Endodermal cell (in vitro differentiated cells): ENCODE measurements at places on chromosomes 1 and 21. TPM values are rescaled to one million over a fixed set of nuclear protein-coding genes. Genes with fewer than 3 reads are reported as not detected.

The HPDL gene
- total RNA-seq, result 3.6 to 8.7 TPM (median 7.8 TPM) in 3 replicates

DNA sequence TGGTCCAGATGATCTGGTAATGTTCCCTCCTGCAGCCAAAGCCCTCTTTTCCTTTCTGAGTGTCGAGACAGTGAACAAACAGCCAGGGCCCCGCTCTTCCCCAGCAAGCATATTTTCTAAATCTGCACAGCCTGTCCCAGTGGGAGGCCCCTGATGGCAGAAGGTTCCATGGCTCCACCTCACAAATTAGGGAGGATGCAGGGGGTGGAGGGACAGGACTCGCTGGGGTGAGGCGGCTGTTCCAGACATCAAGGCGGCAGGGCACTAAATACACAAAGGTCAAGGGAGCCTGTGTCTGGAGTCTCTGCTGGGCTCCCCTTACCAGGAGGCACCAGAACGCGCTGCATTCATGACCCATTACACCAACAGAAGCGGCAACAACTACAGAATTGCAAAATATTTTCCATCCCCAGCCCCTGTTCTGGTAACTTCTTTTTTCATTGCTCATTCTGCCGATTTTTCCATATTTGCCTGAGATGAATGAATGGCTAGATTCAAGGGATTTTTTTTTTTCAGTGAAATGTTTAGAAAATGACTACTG is 27.0 kb upstream of the PRELP start:
- no peaks in the 10 kb centered on the region for H3K36me3 ChIP-seq
- no peaks in the 10 kb centered on the region for H3K4me1 ChIP-seq
- H3K27ac ChIP-seq, result no peak overlapping the region
- H3K27me3 ChIP-seq, result peaks cover 5% of the 10 kb centered on the region
- no peak overlapping the region for H3K4me3 ChIP-seq

The TMPRSS3 gene
- not detected in 3 replicates for total RNA-seq

GRCh38 chr1:242506724-242507123 is 17.8 kb downstream of the PLD5 start:
- H3K27ac ChIP-seq, result no peak overlapping the region
- H3K4me3 ChIP-seq, result no peak overlapping the region
- no peaks in the 10 kb centered on the region for H3K27me3 ChIP-seq
- DNase-seq, result no peak
- H3K36me3 ChIP-seq, result no peaks in the 10 kb centered on the region

- H3K27me3 ChIP-seq, result peaks cover 32% of the 10 kb centered on the region
- H3K36me3 ChIP-seq, result no peaks in the 10 kb centered on the region
- H3K4me3 ChIP-seq, result no peak overlapping the region
- DNase-seq, result no peak
- peak overlapping the region; percentile 66 for H3K27ac ChIP-seq
These were observed 12.5 kb upstream of the TADA1 start for GRCh38 chr1:166888373-166889111.
